Activated naive CD4-positive, alpha-beta T cell treated with Interleukin-2 at 50 U/mL for 16 hours (primary cell): ENCODE measurements at places on chromosomes 2 and 18.

DNA sequence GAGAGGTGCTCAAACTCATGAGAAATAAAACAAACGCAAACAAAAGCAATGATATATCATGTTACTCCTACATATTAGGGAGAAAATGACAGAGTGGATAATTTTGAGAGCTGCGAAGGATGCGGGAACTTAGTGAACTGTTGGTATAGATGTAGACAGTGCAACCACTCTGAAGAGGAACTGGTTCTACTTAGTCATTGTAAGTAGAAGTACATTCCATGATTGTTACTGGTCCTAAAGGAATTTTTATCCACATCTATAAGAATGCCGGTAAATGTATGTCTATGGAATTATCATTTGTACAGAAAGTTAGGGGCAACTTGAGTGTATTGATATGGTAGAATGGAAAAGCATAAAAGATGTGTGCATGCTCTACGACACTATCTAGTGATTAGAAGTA, 1238.4 kb downstream of the LRP1B start:
- DNase-seq = no peak

- DNase-seq = no peak
Observed at GRCh38 chr2:127416506-127417001, 1.7 kb upstream of the PROC start.

DNA sequence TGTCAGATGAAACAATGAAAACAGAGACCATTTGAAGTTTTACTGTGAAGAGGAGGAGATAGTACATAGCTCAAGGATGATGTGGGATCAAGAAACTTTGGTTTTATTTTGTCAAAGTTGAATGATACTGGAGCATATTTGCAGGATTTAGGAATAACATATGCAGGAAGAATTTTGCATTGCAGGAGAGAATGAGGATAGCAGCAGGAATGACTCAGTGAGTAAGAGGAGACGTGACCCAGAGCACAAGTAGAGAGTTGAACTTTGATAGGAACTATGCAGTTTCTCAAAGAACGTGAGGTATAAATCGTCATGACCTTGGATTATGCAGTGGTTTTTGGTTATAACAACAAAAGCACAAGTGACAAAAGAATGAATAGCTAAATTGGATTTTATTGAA, 47.7 kb downstream of the MAPRE2 start:
- DNase-seq = no peak

- no peak for DNase-seq
Observed at GRCh38 chr2:67777836-67778429, 284.9 kb downstream of the C1D start.

DNA sequence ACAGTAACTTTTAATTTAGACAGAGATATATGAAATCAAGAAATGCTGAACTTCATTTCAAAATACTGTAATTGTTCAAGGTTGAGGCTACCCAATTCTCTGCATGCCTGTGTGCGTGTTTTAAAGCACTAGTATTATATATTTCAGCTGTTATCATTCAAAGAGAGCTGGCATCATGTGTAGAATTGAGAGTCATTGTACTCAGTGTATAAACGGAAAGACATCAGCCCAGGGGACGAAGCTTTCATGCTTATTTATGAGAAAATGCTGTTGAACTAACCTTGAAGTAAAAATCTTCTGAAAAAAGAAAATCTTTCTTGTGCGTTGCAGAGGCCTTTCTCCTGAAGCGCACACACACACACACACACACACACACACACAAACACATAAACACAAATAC, 48.4 kb downstream of the MYCN start:
- DNase-seq = no peak

DNA sequence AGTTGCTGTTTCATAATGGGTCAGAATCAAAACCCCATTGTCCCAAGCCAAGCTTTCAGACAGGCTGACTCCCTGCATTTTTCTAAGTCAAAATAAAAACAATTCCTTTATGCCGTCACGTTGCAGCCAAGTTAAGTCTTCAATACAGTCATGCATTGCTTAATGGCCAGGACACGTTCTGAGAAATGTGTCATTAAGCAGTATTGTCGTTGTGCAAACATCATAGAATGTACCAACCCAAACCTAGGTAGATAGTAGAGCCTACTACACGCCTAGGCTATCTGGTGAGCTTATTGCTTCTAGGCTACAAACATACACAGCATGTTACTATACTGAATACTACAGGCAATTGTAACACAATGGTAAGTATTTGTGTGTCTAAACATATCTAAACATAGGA, 160.4 kb upstream of the FOSL2 start:
- DNase-seq = no peak

- peak; percentile 12 for DNase-seq
Observed at GRCh38 chr2:239318790-239319661, 81.8 kb downstream of the HDAC4 start.

GRCh38 chr2:23435250-23436035, 50.5 kb downstream of the KLHL29 start:
- no peak for DNase-seq

GRCh38 chr18:32354518-32354917, 116.2 kb downstream of the GAREM1 start:
- DNase-seq = no peak

- no peak for DNase-seq
Observed at GRCh38 chr2:199440118-199440517, 17.6 kb downstream of the SATB2 start.

- DNase-seq = no peak
Observed at GRCh38 chr2:52117299-52117698, 1085.4 kb upstream of the NRXN1 start.

DNA sequence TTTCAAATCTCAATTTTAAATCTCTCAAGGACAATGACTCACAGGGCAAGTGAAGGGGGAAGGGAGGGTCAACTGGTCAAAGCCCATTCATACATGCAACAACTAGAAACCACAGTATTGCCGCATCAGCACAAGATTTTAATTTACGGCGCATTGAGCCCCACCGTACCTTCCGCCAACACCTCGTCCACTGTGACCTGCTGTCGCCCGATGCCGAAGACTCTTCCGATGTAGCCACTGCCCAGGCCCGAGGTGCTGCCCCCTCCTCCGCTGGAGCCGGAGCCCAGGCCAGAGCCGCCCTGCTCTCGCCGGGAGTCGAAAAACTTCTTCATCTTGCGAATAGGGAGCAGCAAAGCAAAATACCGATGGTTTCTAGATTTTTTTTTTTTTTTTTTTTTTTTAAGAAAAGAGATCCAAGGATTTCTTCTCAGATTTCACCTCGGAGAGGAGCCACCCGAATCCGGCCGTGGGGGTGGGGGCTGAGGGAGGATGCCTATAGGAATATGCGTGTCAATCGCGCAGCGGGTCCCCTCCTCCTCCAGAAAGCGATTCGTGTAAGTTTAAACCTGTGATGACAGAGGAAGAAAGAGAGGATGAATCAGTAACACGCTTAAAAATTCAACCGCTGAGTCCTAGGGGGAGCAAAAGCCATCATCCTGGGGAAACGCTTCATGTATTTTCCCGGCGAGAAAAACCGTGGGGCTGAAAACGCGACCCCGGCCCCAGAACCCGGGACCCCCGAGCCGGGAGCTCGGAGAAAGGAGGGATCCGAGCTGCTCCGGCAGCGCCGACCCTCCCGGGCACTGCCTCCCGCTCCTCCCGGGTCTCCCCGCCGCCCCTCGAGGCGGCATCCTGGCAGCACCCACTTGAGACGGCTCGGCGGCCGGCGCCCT, 584 bp downstream of the AAK1 start:
- DNase-seq = peak; percentile 75

GRCh38 chr2:152635635-152636298, 81.5 kb downstream of the PRPF40A start:
- peak; percentile 64 for DNase-seq

- DNase-seq = no peak
Observed at GRCh38 chr2:34316788-34317187, 717.7 kb upstream of the FAM98A start.

DNA sequence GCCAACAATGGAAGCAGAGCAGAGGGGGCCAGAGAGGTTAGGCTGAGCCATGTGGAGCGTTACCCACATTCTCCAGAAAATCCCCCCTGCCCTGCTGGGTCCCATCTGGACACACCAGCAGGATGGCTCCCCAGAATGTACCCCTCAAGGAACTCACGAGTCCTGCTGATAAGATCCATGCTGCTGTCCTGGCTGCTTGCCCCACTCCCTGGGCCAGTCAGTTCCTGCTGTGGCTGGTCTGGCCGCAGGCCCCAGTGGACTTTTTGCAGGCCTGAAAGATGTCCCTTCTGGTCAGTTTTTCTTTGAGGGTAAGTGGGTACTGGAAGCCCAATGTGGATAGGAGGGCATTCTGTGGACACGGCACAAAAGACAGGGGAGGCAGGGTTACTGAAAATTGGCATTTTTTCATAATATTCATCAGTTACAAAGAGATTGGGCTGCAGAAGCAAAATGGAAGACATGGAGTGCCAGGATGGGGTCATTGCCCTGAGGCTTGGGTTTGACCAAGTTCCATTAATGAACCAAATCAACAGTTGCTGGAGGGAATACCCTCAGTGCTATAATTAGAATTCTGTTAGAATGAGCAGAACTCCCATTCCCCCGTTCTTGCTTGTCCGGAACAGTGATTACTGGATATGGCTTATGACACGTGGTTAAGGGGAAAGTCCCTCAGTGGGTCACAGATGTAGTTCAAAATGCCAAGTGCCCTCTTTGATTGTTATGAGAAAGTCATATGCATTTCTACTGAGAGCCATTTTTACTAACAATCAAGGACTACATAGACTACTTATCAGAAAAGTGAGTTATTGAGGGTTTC, 38.7 kb downstream of the SLC4A5 start:
- DNase-seq = no peak

DNA sequence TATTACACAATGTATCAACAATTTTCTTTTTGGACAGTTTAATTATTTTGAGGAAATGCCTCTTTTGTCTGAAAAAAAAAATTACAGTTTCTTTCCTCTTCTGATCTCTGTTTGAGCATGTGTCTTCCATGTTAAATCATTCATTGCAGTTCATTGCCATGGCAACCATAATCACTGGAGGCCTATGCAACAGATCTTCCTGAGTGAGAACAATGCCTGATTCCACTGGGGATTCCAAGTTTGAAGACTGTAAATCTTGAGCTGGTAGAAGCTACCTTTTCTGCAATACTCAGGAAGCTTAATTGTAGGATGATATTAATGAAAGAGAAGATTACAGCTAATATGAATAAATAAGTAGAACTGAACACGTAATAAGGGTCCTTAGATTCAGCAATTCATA, 721.4 kb upstream of the CNTNAP5 start:
- DNase-seq = no peak

DNA sequence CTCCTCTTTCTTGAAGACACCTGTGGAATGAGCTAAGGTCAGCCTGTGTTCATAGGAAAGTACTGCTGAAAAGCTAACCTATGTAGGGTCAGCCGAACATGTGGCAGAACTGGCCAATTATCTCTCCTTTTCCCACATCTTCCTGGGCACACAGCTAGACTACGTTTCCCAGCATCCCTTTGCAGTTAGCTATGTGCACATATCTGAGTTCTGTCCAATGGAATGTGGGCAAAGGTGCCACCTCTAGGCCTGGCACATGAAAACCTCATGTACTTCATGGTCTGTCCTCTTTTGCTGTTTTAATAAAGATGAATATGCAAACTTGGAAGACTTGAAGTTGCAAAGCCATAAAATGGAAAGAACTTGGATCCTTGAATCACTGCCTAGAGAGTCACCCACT, 352.6 kb downstream of the TNS1 start:
- no peak for DNase-seq

- DNase-seq = no peak
Observed at GRCh38 chr2:206457188-206457634, 13.9 kb downstream of the ADAM23 start.

DNA sequence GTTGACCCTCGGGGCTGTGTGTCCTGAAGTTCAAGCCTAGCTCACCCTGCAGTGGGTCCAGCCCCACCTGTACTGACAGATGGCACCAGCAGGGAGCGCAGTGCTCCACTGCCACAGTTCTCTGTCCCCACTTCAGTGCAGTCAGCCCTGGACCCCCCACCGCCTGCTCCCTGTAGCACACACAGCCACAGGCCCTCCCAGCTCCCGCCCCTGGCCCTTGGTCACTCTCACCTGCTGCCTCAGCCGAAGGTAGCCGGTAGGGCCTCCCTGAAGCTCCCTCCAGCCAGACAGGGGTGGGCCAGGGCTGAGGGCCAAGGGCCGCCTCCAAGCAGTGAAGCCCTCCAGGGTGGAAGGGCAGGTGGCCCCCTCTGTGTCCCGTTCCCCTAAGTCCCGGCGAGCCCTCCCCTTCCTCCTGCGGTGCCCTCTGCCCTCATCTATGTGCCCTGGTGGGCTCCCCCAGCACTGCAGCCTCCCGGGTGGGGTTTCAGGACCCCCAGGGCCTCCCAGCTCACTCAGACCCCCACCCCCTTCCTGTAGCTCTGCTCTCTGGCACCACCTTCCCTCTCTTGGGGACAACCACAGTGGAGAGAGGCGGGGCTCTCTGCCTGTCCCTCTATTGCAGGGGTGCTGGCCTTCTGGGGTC, 10.8 kb upstream of the ALPP start:
- no peak for DNase-seq

DNA sequence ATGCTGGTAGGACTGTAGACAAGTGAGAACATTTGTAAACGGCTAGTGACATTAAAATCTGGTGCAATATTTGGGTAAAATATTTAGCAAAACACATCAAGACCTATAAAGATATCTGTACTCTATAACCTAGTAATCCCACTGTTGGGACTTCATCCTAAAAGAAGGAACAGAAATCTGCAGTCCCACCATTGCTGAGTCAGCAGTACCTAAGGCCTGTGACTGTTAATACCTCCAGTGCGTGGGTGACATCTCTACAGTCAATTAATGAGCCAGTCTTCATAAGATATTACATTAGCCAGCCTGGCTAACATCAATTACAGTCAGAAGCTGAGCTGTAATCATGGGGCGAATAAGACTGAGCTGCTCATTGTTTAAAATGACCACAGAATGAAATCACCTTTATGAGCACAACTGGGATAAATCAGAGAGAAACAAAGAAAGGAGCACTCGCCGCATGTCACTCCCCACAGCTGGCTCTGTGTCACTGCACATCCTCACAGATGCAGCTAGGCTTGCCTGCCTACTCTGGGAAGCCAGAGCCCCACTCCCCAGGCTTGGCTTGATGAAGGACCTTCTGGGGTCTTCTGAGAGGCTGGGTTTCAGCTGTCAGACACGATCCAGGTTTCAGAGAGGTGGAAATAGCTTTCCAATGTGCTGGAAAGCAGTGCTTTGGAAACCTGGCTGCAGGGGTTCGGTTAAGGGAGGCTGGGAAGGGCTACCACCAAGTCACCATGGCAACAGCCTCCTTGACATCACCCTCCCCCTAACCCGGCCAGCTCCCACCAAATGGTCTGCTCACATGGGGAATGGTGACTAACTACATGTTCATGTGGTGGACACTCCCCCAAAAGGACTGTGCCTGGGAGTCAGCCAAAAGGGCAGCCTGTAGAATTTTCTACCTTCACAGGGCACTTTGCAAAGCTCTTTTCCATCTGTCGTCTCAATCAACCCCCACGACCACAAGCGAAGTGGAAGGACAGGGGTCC, 145.0 kb downstream of the ZBTB7C start:
- no peak for DNase-seq
